IPS DF 19.7 (cell line): ENCODE measurements at places on chromosomes 11 and 22.
A peak's percentile ranks its signal among the peaks of the same experiment; 100 is the strongest.

- DNase-seq, result no peak
Measured at GRCh38 chr11:93715797-93716396, 25.4 kb downstream of the TAF1D start.

DNA sequence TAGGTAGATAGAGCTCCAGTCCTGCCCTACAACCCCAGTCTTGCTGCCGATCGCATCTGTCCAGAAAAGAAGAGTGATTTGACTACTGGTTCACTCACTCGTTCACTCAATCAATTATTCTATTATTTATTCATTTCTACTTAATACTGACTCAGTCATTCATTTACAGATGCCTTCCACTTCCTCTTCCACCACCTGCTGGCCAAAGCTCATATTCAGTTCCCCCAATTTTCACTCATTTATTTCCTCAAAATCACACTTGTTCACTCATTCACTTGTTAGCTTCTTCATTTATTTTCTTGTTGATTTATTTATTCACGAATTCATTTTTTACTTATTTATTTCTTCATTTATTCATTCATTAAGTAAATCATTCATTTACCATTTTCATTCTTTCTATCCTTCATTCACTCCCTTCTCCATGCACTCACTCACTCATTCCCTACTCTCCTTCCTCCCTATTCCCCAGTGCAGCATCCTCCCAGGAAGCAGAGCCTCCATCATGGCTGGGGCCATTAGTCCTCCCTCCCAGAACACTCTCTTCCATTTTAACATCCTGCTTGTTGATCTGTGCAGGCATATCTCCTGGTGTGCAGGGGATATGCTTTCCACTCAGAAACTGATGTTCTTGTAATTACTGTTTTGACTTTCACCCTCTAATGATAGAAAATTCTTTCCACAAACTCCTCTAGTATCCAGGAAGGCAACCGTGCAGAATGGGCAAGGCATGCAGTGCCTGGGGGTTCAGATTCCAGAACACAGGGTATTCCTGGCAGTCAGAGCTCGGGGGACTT lies 281.0 kb downstream of the TENM4 start:
- no peak for DNase-seq

- no peak for DNase-seq
Measured at GRCh38 chr22:42949159-42949558, 65.8 kb downstream of the PACSIN2 start.

GRCh38 chr11:66227700-66228099 lies 40.7 kb upstream of the RAB1B start:
- DNase-seq, result no peak

DNA sequence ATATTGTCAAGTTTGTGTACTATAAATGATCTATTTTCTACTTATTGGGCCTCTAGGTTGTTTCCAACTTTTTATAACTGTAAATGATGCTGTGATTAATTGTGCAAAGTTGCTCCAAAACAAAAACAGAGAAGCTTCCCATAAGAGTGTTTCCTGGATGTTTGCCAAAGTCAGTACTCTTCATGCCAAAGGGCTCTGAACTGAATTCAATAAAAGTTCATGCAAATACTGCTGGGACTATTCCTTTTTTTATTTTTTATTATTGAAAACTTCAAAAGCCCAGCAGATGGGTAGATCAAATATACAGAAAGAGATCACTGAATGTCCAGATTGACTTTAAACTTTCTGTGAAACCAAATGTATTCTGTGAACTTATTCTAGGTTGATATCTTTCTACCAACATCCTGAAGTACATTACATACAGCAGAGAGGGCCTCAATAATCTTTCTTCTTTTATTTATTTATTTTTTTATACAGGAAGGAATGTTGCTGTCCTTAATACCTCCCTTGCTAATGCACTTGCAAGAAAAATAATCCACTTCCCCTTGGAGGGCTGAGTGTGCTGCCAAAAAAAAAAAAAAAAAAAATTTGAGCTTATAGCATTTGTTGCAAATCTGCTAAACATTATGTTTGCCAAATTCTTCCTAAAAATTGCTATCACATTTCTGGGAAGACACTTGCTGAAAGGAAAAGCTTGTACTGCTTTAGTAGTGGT lies 53.0 kb downstream of the CTSC start:
- no peak for DNase-seq

DNA sequence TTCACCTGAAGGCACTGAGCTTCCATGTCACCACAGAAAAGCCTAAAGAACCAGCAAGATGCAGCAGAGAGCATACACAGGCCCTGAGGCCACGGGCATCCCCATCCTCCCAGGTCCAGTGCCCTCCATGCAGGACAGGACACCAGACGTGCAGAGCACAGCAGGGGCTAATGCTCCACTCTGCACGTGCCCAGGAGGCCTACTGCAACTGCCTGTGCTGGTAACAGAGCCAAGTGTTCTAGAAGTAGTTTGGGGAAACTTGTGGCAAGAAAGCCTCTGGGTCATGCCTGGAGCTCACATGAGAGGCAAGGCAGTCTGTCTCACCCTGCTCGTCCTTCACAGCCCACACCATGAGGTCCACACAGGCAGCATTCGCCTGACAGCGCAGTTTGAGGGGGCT lies 30.7 kb downstream of the SERPIND1 start:
- no peak for DNase-seq

GRCh38 chr11:127281534-127281933 lies 281.0 kb upstream of the KIRREL3 start:
- DNase-seq, result no peak

DNA sequence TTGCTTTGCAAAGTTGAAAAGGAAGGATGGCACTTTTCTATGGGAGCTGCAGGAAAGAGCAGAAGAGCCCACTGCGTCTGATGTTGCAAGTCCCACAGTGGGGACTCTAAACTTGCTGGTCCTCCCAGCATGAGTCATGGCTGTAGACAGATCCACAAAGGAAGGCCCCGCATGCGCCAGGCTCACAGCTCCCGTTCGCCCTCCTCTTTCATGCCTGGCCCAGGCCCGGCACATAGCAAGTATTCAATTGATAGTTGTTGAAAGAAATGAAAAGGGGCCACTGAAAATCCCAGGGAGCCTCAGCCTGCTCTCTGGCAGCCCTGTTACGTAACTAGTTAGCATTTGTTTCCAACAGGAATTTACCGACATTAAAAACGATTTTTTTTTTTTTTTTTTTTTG lies 18.9 kb downstream of the AP1B1 start:
- peak; percentile 35 for DNase-seq

DNA sequence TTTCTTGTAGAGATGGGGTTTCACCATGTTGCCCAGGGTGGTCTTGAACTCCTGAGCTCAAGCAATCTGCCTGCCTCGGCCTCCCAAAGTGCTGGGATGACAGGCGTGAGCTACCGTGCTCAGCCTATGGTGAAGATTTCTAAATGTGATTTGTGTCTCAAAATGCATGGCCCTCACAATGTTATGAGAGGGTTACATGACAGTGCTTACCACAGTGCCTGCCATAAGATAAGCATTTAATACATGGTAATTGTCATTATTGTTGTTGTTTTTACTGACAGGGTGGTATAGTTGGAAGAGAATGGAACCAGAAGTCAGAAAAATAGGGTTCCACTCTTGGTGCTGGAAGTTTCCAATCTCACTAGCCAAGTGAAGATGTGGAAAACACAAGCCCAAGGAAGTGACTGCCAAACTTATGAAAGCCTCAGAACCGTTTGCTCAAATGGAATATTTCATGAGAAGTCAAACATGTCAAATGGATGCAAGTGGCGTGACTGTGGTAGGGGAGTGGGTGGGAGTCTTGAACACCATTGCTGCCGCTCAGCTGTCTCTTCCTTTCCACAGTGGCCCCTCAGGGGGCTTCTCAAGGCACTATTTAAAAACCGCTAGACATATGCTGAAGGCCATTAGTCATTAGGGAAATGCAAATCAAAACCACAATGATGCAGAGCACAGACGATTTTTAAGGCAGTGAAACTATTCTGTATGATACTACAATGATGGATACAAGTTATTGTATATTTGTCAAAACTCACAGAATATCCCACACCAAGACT lies 29.1 kb upstream of the LMO2 start:
- DNase-seq, result no peak

- DNase-seq, result no peak
Measured at GRCh38 chr22:19213442-19214077, 35.0 kb upstream of the SLC25A1 start.

DNA sequence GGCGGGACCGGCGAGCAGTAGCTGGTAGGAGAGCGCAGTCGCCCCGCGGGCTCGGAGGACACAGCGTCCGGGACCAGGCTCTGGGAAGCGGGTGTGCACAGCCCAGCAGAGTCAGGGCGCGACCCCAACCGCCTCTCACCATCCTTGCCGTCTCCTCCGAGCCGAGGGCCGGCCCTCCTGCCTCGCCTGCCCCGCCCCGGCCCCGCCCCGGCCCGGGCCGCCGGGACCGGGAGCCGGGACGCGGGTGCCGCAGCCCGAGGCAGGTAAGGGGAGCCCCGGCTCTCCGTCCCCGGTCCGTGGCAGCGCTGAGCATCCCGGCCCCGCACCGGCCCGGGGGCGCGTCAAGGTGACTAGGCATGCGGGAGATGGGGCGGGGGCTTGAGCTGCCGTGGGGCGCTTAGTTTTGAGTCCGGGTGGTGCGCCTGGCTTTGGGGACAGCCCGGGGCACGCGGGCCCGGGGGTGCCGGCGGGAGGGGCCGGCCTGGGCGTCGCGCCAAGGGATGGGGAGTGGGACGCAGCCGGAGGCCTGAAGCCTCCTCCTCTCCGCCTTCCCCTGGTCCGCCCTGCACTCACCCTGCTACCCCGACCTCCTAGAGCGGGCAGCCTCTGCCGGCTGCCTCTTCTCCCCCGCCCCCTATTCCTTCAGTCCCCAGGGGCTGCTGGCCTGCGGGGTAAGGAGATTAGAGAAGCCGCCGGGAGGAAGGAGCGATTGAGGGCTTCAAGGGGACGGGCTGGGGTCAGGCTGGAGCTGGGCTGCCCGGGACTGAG lies at the start of gene ABCG4:
Gene ABCG4, plus strand, starts transcription at position 35 of the 768 bp plus-strand sequence. CDS start 914 bp downstream, outside the sequence.
- DNase-seq, result no peak

DNA sequence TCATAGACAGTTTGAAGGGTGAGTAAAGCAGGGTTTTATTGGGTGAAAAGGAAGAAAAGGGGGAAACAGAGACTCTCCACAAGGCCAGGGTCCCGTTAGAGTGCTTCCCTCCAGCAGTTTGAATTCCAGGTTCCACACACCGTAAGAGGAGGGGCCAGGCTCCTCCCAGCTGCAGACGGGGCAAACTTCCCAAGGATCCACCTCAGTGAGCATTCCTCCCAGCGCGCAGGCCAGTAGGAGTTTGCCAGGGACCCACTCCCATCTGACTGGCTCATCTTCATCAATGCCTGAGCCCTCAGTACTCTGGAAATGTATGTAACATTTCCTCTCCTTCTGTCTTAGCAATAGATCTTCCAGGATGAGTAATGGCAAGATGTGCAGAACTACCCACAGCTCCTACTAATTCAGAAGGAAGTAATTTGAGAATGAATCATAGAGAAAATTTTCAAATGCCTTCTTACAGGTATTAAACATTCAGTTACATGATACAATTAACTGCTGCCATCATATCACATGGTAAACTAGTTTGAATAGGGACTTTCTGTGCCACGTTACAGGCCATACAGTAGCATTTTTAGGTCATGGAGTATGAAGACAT lies 34.0 kb upstream of the TRPC6 start:
- DNase-seq, result no peak

GRCh38 chr22:37148031-37148651 lies 1.6 kb downstream of the IL2RB start:
- no peak for DNase-seq

DNA sequence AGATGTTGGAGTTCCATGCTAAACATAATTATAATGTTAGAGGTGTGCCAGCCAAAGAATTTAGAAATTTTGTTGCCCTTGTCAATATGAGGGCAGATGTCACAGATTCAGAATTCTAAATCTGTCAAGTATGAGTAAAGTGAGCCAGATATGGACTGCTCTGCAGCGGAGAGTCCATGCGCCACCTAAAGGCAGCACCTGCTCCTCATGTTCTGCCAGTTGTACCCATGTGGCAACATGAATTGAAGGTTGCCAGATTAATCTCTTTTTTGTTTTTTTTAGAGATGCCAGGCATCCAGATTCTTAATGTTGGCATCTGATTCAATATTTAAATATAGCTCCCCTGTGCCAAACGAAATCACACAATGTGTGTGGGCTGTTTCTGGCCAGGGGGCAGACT lies 678.6 kb upstream of the ANO5 start:
- no peak for DNase-seq

DNA sequence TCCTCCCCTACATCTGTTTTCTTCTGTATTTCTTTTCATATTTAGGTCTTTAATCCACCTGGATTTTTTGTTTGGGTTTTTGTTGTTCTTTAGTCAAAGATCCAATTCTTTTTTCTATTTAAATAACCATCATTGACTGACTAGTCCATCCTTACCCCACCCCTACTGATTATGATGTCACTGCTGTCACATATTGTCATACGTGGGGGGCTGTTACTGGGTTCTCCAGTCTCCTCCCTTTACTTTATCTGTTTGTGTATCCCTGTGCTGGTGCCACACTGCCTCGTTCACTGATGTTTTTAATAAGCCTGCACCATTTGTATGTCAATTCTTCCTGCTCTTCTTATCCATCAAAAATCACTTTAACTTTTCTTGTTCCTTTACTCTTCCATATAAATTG lies 6.9 kb upstream of the DCPS start:
- no peak for DNase-seq

GRCh38 chr11:79857377-79858214 lies 416.8 kb upstream of the TENM4 start:
- no peak for DNase-seq

GRCh38 chr11:92439133-92439532 lies 214.5 kb downstream of the FAT3 start:
- no peak for DNase-seq

DNA sequence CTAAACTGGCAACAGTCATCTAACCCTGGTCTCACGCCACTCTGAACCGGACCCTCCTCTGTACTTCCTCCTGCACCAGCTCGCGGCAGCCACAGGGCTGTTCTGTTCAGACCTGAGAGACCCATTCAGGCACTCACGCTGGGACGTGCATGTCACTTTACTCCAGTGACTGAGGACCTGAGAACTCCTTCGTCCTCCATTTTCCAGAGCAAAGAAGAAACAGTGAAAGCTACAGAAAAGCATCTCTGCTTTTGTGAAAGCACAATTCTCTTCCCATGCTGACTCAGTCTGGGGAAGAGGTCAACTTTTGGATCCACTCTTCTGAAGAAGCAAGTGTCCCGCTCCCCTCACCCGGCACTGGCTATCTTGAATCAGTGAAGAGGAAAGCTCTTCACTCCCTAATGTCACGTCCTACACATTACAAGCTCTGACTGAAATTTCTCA lies 24.5 kb downstream of the PISD start:
- DNase-seq, result no peak

DNA sequence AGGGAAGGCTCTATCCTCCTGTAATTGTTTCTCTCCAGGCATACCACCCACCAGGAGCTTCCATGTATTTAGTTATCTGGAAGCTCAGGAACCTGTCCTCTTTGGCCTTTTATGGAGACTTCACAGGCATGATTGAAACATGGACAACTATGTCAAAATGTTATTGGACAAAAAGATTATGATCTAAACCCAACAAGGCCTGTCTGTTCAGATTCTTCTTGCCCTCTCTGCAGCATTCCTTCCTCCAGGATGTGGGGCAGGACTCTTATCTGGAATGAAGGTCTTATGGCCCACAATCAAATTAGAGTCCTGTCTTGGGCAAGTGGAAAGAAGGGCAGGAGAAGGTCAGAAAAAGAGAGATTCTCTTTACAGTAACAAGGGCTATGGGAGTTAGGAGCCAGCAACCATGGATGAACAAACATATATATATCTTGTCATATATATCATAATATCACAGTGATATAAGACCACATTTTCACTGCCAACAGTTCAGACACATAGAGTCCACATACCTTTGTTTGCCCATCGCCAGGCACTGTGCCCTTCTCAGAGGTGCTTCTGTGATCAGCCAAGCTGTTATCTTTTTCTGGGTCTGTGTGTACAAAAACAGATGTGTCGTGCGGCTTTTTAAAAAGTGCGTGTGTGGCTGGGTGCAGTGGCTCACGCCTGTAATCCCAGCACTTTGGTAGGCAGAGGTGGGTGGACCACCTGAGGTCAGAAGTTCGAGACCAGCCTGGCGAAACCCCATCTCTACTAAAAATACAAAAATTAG lies 42.5 kb upstream of the SUSD2 start:
- DNase-seq, result no peak
